ENCODE measurements at places on chromosomes 2 and 18.
A peak's percentile ranks its signal among the peaks of the same experiment; 100 is the strongest.

- DNase-seq: no peak
Measured at GRCh38 chr2:237630216-237631000, 3.0 kb downstream of the LRRFIP1 start.

DNA sequence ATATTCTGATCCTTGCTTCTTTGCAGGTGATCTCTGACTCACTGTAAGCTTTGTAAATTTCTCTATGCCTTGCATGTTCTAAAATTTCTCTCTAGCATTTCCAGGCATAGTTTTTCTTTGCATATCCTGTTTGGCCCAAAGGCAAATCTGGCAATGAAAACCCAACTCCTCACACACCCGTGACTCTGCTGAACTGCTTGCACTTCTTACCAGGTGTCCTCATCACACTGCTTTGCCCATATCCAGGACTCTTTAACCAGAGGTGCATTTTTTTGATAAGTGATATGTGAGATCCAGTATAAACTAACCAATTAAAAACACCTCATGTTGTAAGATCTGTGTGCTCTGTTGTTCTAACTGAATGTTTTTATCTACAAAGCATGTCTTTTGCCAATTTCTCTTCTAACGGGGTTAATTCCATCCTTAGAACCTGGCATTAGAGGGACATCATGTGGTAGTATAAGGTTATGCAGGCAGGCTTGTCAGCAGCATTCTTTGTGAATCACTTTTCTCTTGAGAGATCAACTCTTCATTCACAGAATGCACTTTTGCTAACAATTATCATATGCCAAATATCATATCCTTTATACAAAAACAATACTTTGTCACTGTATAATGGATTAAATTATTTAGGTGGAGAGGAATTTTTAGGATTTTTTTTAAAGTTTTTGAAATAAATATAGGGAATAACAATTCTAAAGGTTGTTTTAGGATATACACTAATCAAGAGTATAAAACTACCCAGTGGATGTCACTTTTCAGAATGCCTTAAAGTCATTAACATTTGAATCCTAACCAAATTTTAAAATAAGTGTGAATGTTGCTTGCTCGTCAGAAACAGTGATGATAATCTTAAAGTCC is 20.8 kb upstream of the TMX3 start:
- peak; percentile 36 for DNase-seq

DNA sequence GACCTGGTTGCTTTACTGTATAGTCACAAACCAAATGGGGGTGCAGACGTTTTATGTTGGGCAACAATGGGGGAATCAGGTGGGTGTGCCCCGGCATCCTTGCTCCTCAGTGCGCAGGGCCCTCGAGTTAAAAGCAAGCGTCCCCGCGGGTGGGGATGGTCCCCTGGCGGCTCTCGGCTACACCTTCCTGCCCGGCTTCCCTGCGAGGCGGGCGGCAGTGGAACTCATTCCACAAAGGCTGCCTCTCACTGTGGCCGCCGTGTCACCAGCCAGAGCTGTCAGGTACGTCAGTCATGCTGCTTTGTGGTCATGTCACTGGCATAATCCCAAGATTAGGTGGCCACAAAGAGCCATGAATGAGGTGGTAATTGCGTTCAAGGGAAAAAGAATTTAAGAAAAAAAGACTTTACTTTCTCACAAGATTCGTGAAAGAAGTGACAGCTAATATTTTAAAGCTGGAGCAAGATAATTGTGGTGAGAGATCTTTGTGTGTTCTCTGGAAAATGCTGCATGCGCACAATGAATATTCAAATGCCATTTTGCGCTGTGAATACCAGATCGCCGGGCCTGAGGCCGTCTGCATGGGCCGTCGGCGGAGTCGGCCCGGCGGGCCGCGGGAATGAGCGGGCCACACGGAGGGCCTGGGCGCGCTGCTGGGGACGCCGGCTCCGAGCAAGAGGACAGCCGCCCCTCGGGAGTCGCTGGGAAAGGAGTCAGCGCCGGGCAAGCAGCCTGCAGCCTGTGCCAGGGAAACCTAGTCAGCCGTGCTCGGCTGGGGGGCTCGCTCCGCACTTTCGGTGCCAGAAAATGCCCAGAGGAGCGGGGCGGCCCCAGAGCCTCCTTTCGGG is 82.3 kb upstream of the LDLRAD4 start:
- no peak for DNase-seq

DNA sequence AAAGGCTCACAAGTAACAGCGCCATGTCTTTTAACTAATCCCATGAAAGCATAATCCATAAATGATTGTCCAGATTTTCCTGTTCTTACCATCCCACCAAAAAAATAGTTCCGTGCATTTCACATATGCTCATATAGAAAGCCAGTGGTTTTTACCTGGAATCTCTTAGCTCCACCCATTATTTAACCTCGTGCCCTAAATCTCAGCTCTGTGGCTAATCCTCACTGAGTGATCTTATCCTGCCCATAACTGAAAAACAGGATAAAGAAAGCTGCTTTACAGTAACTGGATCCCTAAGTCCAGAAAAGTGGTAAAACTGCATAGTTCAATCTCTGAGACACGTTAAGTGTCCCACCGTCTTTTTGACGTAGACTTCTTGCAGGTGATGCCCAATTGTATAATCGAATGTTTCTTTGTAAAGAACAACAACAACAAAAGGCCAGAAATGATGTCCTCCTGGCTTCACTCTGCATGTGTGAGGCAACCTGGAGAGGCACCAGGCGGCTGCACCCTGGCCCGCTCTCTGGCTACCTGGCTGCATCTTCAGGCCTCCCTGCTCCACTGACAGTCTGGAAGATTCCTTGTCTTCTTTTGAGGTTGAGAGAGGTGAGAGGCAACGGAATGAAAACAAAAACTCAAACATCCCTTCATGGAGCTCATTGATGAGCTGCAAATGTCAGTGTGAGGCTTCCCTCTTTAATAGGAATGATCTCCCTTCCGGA is 38.6 kb downstream of the FEZ2 start:
- no peak for DNase-seq

- no peak for DNase-seq
Measured at GRCh38 chr2:14081521-14081920, 551.0 kb upstream of the LRATD1 start.

GRCh38 chr2:62578803-62579640 is 73.0 kb upstream of the TMEM17 start:
- peak; percentile 34 for DNase-seq

GRCh38 chr18:59918320-59918755 is 18.5 kb downstream of the PMAIP1 start:
- DNase-seq: no peak

GRCh38 chr18:10705786-10706185 is 180.0 kb downstream of the NAPG start:
- DNase-seq: no peak

DNA sequence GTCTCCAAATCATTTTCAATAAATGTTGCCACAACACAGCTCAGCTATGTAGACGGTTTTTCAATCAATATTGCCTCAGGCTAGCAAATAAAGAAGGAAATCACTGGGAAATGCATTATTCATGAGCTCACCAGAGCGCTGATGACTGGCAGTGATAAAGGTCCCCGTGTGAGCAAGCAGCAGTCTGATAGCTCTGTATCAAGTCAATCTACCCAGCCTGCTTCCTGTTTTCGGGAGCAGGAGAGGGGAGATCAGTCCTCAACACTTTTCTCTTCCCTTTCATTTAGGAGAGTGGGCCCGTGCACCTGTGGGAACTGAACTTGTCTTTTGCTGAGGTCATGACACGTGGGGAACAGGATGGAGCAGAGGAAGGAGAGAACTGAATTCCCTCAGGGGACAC is 253.9 kb upstream of the SIX2 start:
- no peak for DNase-seq

DNA sequence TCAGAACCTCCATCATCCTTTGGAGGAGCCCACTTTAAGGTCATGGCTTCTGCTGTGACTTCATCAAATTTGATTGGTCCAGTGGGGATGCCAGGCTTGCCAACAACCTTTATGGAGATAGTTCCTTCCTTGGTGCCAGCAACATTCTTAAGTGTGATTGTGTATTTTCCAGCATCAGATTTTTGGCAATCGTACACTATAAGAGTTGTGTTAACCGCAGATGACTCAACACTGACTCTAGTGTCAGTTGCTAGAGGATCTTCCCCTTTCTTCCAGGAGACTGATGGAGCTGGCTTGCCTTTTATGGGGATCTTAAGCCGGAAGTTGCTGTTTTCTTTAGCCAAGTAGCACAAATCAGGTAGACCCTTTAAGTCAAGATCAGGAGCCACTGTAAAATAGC is 98.7 kb downstream of the PLEKHA3 start:
- DNase-seq: no peak

DNA sequence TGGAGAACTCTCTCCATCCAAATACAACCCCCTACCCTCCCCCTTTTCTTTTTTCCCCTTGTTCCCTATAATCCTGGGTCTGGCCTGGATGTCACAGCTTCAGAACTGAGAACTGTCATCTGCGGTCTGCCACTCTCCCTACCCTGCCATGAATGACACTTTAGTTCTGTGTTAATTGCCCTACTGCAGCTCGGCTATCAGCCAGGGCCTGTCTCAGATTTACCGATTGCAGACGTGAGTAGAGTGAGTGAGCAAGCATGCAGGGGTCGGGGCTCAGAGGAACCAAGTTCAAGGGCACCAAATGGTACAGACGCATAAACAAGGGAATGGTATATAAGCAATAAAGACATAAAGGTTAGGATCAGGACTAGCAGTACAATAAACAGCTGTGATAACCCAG is 967.8 kb downstream of the BCL11A start:
- no peak for DNase-seq

DNA sequence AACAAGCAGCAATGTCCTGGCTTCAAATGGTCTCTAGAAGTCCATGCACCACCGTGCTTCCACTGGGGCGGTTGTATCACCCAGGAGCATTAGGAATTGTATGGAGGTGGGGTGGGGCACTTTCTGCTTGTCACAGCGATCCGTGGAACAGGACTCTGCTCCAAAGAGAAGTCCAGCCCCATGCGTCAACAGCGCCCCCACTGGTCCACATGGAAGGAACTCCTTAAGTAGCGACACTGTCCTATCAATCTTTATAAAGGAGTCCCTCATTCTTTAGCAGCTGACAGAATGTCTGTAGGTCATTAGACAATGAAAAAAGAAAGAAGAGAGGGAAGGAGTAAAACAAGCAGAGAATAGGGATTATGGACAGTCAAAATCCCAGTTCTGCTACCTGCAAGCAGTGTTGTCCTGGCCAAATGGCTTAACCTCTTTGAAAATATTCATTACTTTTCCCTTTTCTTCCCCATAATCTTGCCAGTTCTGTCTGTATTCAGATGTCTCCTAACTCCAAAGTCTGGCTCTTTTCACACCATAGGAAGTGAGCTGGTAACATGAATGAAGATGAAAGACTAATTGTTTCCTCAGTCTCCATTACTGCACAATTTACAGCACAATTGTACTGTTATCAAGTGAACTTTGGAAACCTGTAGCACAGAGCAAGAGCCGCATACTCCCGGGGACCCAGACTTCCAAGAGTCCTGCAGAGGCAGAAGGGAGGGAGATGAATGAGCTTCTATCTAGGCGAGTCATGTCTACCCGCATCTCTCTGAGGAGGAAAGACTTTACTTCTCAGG is 9.9 kb downstream of the NFE2L2 start:
- no peak for DNase-seq

- no peak for DNase-seq
Measured at GRCh38 chr2:8238521-8239230, 443.2 kb upstream of the ID2 start.

DNA sequence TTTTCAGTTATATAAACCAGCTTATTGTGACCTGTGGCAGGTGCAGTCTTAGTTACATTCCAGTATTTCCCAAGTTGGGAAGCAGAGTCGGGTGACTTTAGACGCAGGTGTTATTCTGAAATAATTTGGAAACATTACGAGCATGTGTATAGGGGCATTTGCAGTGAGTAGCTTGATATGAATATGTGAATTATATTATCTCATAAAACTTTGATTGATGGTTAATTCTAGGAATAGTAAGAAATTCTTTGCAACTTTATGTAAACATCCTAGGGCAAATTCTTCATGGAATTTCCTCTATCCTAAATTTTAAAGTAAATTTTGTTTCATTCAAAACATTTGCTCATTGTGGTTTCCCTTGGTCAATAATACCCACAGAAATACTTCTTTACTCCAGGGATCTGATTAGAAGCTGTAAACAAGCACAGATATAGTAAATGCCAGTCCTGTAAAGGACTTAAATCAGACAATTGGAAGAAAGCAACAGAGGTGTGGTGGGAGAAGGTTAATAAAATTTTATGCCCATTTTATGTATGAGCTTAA is 580.6 kb upstream of the CDH2 start:
- no peak for DNase-seq
